G401 (cell line): ENCODE measurements at places on chromosomes 16 and 17. TPM values are rescaled to one million over a fixed set of nuclear protein-coding genes. Genes with fewer than 3 reads are reported as not detected.

Gene SKAP1
- not detected in 2 replicates for total RNA-seq

GRCh38 chr17:82696916-82697807 lies 1.3 kb downstream of the RAB40B start:
- DNase-seq, result no peak

DNA sequence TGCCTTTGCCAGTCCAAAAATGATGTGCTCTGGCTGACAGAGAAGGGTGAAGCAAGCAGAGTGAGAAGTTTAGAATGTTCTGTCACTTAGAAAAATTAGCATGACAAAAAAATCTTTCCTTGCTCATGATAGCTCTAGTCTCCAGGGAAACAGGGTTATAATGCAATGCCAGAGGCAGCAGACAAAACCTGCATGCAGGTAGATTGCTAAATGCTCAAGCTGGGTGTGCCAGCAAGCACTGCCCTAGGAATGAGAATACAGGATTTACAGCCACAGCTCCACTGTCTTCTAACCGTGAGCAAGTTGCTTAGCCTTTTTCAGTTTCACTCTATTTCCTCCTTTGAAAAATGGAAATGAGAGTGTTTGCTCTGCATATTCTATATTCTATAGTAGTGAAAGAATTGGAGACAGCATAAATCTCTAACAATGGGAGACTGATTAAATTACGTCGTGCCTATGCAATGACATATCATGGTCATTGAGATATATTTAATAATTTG lies 516.6 kb upstream of the C16orf82 start:
- DNase-seq, result no peak

DNA sequence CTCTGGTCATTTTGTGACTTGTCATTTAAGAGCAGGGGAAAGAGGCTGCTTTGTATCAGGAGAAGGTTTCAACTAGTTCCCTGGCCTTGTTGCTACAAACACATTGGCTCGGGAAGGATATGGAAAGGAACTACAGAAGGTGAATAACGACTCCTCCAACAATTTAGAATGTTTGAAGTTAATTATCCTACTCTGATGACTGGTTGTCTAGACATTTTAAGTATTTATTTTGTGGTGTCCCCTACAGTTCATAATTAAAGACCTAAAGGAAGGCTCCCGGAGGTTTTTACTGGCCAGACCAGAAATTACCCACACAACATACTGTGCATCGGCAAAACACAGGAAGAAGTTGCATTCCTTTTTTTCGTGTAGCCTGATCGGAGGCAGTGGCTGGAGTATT lies 515.8 kb upstream of the SALL1 start:
- no peak for DNase-seq

Gene PRKCA
- 21.7 and 44.7 TPM in 2 replicates for total RNA-seq

DNA sequence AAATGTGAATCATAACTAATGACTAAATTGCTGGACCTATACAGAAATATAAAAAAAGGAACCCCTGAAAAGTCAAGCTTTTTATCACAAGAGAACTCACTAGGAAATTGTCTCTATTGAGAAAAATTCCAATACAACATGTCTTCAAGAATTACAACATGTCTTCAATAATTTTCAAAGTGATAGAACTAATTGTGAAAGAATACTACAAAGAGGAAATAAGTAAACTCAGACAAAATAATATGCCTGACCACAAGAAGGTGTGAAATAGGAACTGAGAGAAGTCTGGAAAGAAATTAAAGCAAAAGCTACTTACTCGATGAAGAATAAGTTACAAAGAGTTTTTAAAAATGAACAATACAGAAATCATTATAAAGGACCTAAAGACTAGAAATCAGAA lies 29.9 kb upstream of the OR1G1 start:
- no peak for DNase-seq

DNA sequence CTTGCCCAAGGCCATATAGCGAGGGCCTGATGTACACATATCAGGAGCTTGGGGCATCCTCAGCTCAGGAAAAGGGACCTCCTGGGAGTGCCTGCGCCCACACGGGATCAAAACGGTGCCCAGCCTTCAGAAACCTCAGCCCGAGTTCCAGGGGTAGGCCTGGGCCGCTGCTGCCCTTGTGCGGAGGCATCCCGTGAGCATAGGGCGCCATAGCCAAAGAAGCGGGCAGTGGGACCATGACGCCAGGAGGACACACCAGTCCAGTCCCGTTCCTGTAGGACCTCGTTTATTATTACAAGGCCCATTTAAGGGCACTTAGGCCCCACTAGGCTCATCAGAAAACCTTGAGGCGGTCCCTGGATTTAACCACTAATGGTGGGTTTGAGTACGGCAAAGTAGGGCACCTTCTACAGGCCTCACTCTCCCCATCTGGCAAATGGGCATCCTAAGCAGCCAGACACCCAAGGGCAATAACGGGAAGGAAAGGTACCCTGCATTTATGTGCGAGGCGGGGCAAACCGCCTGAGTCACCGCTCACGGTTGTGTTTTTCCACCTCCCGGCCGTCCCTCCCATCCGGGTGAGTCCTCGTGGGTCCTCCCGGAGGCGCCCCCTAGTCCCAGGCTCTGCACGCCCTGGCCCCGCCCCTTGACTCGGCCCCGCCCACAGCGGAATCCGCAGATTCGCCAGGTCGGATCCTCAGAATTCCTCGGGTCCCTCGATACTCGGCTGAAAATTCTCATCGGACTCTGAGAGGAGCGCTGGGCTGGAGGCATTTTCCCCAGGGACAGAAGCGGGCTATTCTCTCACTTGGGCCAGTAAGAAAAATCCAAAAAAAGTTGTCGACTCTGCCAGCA lies 726 bp upstream of the SETD1A start:
- DNase-seq, result peak; percentile 73

- DNase-seq, result no peak
Measured at GRCh38 chr17:56314026-56314425, 160.8 kb downstream of the ANKFN1 start.

DNA sequence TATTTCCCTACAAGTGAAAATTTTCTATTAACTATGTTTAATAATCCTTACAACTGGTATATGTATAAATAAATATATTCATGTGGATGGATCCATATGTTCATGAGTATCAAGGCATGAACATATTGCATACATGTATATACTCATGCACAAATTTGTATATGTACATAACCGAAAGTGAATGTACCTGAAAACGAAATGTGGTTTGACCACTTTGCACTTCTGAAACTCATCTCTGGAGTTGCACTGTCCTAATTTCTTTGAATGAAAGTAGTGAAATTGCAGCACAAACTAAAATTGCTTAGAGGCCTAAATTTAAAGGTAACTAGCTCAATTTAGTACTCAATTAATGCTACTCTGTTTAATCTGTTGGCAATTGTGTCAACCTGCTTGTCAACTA lies 27.4 kb upstream of the GNAO1 start:
- DNase-seq, result no peak
